AG04449 (cell line): ENCODE measurements at places on chromosomes 12 and 14.

DNA sequence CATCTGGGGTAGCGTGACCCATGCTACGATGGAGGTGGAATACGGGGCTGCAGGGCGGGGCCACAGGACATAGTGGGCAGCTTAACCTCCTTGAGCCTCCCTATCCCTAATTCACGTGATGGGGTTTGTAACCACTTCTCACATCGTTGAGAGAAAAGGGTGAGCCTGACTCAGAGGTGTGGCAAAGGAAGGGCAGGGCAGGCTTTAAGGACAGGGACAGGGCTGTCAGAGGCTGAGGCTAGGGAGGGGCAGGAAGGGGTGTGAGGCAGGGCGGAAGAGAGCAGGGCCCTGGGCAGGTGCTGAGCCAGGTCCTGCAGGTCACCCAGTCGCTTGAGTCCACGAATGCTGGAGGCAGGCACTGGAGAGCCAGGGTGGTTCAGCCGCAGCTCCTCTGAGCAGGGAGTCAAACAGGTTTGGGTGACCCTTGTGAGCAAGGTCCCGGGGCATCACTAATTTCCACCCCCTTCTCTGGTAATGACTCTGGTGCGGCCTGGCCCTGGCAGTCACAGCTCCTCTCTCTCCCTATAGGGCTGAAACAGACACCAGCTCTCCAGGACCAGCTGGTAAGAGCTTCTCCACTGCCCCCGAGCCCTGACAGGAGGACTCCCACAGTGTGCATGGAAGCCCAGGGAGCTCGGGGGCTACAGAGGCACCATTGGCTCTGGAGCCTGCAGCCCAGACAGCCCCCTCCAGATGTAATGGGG, 7.5 kb upstream of the AQP2 start:
- no peak for DNase-seq

DNA sequence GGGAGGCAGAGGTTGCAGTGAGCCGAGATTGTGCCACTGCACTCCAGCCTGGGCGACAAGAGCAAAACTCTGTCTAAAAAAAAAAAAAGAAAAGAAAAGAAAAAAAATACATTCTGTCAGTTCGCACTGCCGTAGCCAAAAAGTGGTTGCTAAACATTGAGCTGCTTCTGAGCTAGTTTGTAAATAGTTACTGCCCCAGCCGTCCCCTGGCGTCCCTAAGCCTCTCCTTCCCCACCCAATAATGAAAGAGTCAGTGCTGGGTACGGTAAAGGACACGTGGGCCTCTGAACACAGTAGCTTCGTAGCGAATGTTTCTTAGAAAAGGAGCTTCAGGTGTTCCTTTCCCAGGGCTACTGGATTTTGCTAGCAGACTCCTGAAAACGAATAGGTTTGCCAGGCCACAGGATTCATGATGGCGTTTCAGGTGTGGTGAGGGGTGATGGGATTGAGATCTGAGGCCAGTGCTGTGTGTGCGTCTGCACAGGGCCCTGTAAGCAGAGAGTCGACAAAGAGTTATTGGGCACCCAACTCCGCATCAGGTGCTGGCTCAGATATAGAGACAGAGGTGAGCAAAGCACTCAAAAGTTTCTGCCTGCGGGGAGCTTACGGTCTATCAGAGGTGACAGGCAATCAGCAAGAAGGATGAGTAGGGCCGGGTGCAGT, 94.1 kb downstream of the LGMN start:
- no peak for DNase-seq

- DNase-seq = no peak
These were observed 5.1 kb upstream of the SERPINA1 start for GRCh38 chr14:94393474-94393873.

GRCh38 chr12:126807312-126807865, 1459.6 kb upstream of the TMEM132C start:
- no peak for DNase-seq

DNA sequence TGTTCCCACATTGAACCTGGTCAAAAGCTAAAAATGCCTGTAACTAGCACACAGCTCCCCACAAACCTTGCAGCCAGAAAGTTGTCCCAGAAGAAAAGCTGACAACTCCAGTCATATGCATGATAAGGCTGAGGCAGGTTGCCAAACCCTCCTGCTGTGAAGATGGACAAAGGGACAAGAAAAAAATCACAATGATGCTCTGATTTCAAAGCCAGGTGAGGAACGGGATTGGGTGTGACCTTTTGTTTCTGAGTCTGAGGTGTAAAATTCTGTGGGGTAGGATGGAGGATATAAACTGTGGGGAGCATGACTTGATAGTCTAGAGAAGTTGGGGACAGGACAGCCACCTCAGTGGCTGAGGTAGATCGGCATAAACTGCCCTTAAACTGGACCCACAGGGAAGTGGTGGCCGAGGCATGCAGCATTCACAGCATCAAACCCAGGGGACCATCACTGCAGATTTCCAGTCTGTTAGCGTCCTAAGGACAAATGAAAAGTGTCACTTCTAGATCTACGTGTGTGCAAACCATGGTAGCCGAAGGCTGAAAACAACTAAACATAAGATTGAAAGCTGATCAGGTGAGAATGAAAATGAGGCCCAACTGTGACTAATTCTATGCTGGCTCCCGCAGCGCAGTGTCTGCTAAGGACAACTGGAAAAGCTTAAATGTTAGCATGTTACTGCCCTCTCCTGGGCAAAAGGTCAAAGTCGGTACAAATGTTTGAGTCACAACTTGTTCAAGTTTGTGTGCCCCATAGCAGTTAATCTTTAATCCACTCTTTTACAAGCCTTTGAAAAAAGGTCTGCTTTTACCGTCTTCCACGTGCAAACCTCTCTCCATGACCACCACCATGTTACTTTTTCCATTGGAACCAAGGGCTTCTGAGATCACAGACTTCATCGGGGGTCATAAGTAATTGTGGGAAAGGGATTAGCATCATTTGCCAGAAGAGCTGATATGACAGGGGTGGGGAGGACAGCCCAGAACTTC, 39.8 kb downstream of the GRIN2B start:
- no peak for DNase-seq

GRCh38 chr14:59117754-59118528, 70.5 kb upstream of the DAAM1 start:
- no peak for DNase-seq
